ENCODE measurements at places on chromosomes 4 and X. TPM values are rescaled to one million over a fixed set of nuclear protein-coding genes. Genes with fewer than 3 reads are reported as not detected.

DNA sequence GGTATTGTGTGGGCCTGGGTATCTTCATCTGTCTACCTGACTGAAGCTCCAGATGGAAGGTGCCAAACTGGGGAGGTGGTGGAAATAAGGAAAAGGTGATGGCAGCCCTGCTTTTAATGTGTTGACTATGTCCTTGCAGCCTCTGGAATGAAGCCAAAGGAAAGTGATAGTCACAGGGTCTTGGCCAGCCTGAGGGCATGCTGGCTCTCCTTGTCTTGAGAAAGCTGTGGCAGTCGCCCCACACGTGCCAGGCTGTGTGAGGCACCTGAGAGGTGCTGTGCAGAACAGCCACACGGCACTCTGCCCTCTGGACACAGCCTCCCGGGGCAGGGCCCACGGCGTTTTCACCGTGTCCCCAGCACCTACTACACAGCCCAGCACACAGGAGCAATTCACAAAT lies 77.6 kb downstream of the NAT8L start:
- no peaks in the 10 kb centered on the region for H3K36me3 ChIP-seq
- H3K27ac ChIP-seq: no peak overlapping the region
- no peak overlapping the region for H3K4me3 ChIP-seq
- DNase-seq: no peak
- no peaks in the 10 kb centered on the region for H3K27me3 ChIP-seq

DNA sequence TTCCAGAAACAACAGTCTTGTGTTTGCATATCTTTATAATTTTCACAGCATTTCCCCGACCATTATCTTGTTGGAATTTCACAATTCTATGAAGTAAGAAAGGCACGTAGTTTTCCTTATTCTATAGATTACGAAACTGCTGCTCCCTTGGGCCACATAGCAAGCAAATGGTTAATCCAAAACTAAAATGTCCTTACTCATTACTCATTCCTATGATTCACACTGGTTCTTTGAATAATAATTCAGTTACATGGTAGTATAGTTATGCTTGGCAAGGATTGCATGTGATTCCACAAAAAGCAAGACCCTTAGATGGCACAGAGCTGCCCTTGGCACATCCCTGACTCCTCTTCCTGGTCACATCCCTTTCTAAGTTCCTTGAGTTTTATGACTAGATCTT lies 51.2 kb downstream of the OR13H1 start:
- no peaks in the 10 kb centered on the region for H3K4me1 ChIP-seq
- no peaks in the 10 kb centered on the region for H3K36me3 ChIP-seq
- H3K27me3 ChIP-seq: no peaks in the 10 kb centered on the region
- DNase-seq: peak; percentile 22

The RNF128 gene
- not detected for total RNA-seq

The SOWAHB gene
- 0.13 TPM for total RNA-seq

The BEND2 gene
- not detected for total RNA-seq

The FBXO8 gene
- total RNA-seq: 13.5 TPM

The AMTN gene
- total RNA-seq: not detected

The SOD3 gene
- not detected for total RNA-seq

Data from A673 (cell line).